Astrocyte of the spinal cord (primary cell): ENCODE measurements at places on chromosomes 7 and 10.

DNA sequence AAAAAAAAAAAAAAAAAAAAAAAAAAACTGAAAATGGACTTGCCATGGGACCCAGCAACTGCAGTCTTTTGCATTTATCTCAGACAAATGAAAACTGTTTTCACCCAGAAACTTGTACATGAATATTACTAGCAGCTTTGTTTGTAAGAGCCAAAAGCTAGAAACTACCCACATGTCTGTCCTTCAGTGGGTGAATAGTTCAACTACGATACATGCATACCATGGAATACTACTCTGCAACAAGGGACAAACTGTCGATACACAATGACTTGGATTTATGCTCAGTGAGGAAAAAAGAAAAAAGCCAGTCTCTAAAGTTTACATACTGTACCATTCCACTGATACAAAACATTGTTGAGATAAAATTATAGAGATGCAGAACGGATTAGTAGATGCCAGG lies 195.6 kb downstream of the KIAA1217 start:
- DNase-seq, result no peak

DNA sequence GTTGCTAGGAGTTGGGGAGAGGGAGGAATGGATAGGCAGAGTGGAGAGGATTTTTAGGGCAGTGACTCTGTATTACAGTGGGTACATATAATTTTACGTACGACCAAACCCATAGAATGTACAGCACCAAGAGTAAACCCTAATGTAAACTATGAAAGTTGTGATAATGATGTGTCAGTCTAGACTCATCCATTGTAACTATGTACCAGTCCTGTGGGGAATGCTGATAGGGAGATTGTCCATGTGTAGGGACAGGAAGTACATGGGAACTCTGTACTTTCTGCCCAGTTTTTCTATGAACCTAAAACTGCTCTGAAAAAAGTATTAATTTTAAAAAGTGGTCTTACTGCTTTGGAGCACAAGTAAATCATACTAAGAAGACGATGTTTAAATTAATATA lies 441.8 kb downstream of the AUTS2 start:
- DNase-seq, result no peak

DNA sequence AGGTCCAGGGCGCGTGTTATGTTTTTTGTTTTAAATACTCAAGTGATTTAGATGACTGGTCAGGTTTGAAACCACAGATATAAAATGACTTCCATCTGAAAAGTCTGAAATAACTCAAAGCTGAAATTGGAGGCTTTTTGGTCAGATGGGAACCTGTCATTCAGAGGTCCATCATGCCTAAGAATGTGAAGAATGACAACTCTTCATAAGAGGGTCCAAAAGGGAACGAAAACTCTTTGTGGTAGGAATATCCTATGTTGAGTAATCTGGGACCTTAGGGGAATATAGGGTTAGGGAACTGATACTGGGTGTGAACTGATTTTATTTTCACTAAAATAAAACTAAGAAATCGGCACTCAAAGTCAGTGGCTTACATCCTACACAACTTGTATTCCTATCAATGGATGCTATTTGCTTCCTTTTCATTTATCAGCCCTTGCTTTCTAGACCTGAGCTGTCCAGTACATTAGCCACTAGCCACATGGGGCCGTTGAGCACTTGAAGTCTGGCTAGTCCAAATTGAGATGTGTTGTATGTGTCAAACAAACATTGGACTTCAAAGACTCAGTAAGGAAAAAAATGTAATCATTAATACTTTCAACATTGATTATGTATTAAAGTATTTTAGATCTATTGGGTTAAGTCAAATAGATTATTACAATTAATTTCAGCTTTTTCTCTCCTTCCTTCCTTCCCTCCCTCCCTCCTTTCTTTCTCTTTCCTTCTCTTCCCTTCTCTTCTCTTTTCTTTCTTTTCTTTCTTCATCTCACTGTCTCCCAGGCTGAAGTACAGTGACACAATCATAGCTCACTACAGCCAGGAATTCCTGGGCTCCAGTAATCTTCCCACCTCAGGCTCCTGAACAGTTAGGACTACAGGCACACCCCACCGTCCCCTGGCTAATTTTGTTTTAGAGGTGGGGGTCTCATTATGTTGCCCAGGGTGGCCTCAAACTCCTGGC lies 56.5 kb upstream of the KDM7A start:
- no peak for DNase-seq

GRCh38 chr10:126242397-126243260 lies 145.6 kb downstream of the ADAM12 start:
- DNase-seq, result peak; percentile 88

- DNase-seq, result peak; percentile 42
These were observed 91.4 kb downstream of the LRRTM3 start for GRCh38 chr10:67017218-67017617.

DNA sequence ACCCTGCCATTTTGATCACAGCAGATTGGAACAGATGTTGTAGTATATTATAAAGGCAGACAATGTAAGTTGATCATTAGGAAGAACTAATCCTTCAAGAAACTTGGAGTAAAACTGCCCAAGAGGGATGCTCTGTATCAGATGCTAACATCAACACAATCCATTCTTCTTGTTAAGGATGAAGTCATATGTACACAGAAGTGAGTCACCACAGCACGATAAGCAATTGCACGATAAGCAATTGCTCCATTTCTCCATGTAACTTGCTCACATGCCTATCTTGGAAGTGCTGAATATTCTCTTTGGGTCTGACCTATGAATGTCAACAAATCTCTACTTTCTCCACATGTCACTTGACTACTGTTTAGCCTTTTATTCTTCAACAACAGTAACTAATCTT lies 41.5 kb upstream of the DMTF1 start:
- DNase-seq, result peak; percentile 2

GRCh38 chr7:105036217-105037168 lies 22.5 kb downstream of the KMT2E start:
- no peak for DNase-seq

GRCh38 chr10:97889461-97890265 lies 40.0 kb downstream of the GOLGA7B start:
- DNase-seq, result peak; percentile 61

DNA sequence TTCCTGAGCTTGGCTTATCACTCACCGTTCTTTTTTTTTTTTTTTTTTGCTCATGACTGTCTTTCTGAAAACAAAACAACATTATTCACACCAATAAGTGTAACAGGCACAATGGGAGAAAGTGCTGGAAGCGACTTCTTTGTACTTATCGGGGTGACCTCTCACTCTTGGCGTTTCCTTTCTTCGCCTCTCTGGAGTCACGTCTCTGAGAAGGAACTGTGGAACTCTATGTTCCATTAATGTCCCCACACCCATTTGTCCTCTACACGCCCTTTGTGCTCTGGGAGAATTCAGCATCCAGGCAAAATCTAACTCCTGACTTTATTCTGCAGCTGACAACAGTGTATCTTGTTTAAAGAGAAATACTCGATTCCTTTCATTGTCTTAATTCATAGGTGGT lies 70.8 kb upstream of the FAM204A start:
- DNase-seq, result no peak

DNA sequence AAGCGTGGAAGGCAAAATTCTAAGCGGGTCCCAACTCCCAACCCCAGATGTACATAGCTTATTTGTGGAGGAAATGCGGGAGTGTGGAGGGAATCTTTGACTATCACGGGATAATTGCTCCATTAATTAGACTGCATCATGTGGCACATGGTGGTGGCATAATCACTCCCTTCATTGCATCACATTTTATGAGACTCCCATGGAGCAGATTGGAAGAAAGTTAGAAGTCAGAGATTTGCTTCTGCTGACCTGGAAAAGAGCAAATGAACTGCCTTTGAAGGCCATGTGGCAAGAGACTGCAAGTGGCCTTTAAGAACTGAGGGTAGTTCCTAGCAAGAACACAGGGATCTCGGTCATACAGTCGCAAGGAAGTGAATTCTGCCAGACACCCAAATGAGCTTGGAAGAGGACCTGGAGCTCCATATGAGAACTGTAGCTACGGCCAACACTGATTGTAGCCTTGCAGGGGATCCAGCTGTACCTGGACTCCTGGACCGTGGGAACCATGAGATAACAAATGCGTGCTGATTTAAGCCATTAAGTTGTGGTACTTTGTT lies 37.1 kb upstream of the ITGB1 start:
- no peak for DNase-seq

GRCh38 chr7:2159176-2159520 lies 73.6 kb downstream of the MAD1L1 start:
- no peak for DNase-seq

DNA sequence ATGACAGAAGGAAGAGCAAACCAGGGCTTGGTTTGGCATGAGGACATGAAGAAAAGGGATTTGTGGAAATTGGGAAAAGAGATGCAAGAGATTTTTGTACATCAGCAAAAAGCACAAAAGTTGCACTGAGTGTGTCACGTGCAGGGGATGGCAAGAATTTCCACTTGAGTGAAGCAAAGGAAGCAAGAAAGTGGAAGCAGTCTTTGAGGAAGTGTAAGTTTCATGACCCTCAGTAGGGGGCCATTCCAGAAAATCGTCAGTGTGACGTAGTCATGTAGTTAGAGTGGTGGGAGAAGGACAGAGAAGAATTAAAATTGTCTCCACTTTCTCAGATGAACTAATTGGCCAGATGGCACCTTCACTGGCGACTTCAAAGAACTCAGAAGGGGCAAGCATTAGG lies 123.3 kb upstream of the FZD1 start:
- DNase-seq, result peak; percentile 33

GRCh38 chr10:110219884-110220283 lies 12.5 kb downstream of the MXI1 start:
- DNase-seq, result no peak

DNA sequence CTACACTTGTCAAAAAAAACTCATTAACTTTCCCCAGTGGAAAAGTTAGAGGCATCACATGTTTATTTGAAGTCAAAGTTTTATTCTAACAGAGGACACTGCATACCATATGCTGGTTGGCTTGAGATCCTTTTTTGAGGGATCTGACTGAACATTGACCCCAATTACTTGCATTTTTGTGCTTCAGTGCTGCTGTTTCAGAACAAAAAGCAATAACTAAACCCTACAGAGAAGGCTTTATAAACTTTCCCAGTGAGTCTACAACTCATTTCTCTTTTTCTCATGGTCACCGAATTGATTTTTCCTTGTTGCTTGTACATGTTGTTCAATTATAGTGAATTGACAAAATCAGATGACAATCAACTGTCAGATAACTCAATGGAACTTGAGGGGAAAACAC lies 69.3 kb upstream of the PHYHIPL start:
- no peak for DNase-seq

DNA sequence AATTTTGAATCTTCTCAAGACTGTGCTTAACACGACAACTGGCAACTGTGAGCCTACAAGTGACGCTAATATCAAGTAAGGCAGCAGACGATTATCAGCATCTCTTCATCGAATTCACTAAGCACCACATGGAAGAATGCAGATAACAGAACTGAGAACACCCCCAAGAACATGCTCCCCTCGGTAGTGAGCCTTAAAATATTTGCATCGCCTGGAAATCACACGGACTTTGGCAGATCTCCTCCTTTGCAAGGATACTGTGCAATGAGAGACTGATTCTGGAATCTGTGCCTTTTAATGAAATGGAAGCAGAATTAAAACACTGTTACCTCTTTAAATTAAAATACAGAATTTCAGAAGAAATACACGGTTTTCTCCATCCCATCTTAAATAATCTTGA lies 38.2 kb upstream of the NEBL start:
- no peak for DNase-seq

- DNase-seq, result peak; percentile 4
These were observed 809.5 kb downstream of the GRID1 start for GRCh38 chr10:85557077-85557476.

DNA sequence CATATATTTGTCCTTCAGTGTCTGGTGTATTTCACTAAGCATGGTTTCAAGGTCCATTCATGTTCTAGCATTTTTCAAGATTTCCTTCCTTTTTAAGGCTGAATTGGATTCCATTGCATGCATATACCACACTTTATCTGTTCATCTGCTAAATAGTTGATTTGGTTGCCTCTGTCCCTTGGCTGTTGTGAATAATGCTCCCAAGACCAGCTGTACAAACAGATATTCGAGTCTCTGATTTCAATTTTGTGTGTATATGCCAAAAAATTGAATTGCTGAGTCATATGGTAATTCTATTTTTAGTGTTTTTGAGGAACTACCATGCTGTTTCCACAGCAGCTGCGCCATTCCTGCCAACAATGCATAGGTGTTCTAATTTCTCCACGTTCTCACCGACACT lies 216.4 kb downstream of the NRG3 start:
- no peak for DNase-seq

GRCh38 chr10:113108194-113108835 lies 158.3 kb downstream of the TCF7L2 start:
- no peak for DNase-seq

DNA sequence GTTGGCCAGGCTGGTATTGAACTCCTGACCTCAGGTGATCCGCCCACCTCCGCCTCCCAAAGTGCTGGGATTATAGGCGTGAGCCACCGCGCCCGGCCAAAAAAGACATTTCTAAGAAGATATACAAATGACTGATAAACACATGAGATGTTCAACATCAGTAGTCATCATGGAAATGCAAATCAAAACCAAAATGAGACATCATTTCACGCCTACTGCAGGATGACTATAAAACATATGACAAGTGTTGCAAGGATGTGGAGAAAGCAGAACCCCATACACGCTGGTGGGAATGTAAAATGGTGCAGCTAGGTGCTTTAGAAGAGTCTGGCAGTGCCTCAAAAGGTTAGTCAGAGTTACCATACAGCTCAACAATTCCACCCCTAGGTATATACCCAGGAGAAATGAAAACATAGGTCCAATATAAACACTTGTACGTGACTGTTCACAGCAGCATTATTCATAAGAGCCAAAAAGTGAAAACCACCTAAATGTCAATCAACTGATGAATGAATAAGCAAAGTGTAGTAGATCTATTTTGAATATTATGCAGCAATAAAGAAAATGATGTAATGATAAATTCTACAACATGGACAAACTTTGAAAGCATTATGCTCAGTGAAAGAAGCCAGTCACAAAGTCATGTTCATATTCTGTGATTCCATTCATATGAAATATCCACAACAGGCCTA lies 24.5 kb downstream of the TMEM209 start:
- DNase-seq, result peak; percentile 36

DNA sequence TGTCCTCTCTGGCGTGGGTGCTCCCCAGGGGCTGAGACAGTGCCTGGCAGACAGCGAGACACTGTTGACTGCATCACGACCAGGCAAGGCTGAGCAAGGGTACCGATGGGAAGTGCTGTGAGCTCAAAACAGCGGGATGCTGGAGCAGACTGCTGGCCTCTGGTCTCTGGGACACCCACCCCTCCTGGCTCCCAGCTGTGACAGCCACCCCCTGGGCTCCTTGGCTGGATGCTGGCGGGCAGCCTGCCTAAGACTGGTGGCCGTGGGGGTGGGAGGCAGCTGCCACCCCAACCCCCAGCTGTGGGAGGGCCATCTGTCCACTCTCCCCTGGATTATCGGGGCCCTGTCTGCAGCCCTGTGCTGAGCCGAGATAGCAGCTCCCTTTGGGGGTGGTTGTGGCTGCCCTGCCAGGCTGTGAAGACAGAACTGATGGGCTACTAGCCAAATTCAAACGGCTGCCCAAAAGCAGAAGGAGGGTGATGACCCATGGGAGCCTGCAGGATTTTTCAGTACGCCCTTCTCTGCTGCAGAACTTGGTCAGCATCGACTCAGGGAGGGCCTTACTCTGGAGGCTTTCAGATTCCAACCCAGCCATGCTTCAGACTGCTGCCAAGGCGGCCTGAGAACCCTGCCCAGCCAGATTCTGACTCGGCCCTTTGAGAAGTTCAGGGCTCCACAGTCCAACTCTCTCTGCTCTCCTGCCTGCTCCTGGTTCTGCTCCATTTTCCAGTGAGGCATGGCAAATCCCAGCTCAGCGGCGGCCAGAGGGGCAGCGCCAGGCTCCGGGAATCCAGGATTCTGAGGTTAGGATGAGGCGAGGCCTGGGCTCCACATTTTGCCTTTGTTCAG lies 125.3 kb downstream of the NEURL1 start:
- DNase-seq, result no peak

- no peak for DNase-seq
These were observed 214.8 kb downstream of the CNTNAP2 start for GRCh38 chr7:146331369-146331768.
